Activated T-helper 1 cell treated with anti-CD3 and anti-CD28 coated beads, Interleukin-2, amount 50 U/mL, for 16 hours (primary cell): ENCODE measurements at places on chromosomes 3 and 15.

DNA sequence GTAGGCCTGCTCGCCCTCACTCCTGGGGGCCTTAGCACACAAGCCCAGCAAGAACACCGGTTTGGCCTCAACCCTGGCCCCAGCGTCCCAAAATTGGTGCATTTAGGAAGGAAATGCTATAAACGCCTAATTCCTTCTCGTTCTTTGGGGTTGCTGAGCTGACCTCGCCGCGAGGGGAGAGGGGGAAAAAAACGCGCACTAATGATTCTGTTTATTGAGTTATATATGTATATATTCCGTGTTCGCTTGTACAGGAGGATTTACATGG lies 3.9 kb downstream of the FEZF2 start:
- DNase-seq = no peak

DNA sequence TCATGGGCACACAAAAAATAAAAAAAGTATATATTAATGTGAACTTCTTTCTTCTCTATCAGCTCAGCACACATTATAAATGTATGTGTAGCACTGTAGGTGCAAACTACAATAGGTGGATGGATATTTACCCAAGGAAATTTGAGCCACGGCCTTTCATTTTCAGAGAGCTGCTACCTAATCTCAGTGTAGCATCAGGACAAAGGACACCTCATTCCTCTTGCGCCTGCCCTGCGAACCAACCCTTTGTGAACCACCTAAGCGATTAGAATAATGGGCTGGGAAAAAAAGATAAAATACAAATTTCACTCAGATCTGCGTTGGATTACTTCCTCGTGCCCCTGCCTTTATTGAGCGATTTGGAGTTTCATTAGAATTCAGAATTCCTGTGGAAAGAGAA lies 263.2 kb downstream of the NR2F2 start:
- DNase-seq = no peak

- DNase-seq = no peak
Observed at GRCh38 chr3:38648659-38649499, 608 bp downstream of the SCN5A start.

GRCh38 chr3:51024765-51025632 lies 350.3 kb downstream of the DOCK3 start:
- DNase-seq = peak; percentile 33

DNA sequence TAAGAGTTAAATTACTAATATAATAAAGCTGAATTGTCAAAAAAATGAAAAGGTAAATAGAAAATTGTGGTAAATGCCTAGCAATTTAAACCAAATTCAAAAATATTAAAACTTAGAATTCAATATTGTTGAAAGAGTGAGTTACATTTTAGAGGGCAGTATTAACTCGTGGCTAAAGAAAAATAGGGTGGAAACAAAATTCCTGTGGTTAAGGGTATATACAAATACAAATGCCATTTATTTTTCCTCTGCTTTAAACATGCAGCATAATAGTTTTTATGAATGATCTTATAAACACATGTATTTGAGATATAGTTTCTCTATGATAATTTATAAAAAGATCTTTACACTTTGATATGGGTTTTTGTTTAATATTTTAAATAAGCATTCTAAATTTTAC lies 79.0 kb downstream of the NEDD4 start:
- DNase-seq = no peak

DNA sequence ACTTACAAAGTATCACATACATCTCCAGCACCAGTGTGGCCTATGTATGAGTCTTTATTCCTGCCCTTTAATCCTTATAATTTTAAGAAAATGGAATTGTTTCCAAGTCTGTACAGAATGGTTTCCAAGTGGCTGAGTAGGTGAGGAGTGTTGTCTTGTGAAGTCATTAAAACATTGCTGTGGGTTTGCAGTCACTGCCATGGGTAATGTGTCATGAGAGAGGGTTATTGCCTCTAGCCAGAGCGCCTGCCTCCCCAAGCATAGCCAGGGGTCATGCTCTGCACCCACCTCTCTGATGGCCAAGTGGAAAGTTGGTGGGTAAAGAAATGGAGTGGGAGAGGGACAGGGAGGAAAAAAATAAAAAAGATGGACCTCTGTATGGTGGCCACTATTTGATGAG lies 25.3 kb downstream of the TRAK1 start:
- DNase-seq = no peak

- DNase-seq = no peak
Observed at GRCh38 chr3:128133273-128133883, 9.8 kb upstream of the RUVBL1 start.
